ENCODE measurements at places on chromosomes 16 and 17.

GRCh38 chr17:3805581-3805980, 4.6 kb upstream of the ITGAE start:
- no peak for DNase-seq

GRCh38 chr16:68444056-68444657, 4.2 kb downstream of the SMPD3 start:
- peak; percentile 8 for DNase-seq

DNA sequence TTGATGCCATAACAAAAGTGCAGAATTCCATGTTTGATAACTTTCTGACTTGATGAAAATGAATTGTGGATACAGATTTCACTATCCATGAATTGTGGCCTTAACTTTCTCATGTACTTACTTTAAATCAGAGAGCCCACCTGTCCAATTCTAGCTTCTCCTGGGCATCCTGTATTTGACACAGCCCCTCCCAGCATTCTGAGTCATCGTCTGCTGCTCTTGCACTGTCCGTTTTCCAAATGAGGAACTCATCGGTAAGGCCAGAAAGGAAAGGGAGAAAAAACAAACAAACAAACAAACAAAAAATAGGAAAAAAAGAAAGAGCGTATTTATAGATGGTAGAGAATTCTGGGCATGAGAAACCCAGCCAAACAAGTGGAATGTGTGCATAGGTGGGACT, 361.6 kb downstream of the WWOX start:
- DNase-seq, result no peak

- no peak for DNase-seq
Measured at GRCh38 chr16:83054283-83054682, 427.5 kb downstream of the CDH13 start.

GRCh38 chr17:61237275-61237674, 162.4 kb upstream of the TBX2 start:
- no peak for DNase-seq

DNA sequence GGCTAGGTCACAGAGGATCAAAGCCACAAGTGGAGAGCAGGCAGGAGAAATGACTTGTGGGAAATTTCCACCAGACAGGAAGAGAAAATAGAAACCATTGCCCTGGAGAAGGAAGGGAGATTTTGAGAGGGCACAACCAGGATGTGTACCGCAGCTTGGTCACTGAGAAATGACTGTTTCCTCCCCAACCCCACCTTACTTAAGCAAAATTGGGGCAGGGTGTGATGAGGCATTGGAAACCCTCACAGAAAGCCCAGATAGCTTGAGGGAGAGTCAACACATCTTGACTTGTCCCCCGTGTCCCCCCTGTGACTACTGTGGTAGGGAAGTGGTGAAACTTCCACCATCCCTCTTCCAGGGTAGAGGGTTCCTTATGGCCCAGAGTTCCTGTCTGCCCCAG, 113.5 kb upstream of the FAM20A start:
- no peak for DNase-seq

GRCh38 chr17:72349491-72349995, 228.7 kb downstream of the SOX9 start:
- DNase-seq, result no peak

GRCh38 chr17:4789701-4789950, 862 bp downstream of the GLTPD2 start:
- no peak for DNase-seq

DNA sequence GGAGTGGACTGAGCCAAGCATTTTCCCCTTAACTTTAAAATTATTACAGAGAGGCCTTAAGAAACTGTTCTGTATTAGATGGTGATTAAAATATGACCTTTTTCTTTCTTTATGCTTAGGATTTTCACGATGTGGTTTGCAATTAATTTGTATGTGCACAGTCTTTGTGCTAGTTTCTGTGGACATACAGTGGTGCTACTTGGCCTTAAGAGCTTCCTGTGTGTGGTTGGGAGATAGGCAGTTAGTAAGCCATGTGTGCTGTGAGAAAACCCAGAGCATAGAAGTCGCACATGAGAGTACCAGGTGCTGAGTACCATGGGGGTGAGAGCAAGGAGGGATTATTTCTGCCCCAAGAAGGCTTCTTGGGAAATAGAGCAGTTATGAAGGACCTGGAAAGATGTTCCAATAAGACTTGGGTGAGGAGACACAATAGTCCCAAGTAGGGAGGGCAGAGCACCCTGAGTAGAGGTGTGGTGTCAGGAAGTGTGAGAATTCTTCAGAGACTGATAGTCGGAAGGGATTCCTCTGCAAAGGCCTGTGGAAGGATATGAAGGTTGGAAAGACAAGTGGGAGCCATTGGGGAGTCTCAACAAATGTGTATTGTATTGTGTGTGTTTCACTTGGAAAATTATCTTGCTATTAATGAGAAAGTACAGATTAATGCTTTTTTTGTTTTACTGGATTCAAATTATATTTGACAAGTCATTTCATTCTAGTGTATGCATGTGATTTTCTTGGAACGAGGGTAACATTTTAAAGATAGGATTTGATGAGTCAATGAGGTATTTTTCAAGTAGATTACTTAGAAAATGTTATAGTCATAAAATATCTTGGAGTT, 239.9 kb downstream of the PRKCA start:
- DNase-seq, result peak; percentile 53

- DNase-seq, result no peak
Measured at GRCh38 chr17:14197586-14197985, 39.1 kb downstream of the CDRT15 start.

DNA sequence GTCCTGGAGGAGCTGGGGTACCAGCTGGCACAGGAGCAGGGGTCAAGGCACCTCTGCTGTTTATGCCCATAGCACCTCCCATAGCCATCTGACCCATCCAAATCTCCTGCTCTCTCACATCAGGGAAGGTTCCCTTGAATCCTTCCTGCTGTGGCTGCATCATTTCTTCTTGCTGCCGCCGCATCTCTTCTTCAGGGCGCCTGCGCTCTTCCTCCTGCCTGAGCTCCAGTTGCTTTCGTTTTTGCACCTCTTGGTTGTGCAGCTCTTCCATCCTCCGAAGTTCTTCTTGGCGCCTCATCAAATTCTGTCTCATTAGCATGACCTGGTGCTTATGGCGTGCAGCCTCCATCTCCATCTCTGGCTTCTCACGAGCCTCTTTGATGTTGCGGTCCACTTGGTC, 2.0 kb upstream of the NOB1 start:
- no peak for DNase-seq

GRCh38 chr17:5437721-5438317, 1.1 kb downstream of the C1QBP start:
- DNase-seq, result no peak

DNA sequence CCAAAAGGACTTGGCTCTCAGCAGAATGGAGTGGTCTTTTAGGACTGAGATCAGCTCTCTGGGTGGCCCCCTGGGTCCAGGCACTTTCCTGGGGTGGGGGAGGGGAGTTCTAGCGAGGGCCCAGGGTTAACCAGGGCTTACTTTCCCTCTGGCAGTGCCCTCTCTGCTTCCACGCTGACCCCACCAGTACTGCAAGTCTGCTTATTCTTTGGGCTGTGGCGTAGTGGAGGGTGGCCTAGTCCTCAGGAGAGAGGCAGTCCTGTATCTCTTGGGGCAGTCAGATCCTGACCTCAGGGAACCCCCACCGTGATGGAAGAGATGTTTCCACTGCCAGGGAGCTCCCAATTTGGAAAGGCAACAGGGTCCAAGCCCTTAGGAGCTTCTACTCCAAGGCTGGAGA, 79.4 kb downstream of the CCDC182 start:
- no peak for DNase-seq

- no peak for DNase-seq
Measured at GRCh38 chr16:20676268-20676825, 21.1 kb downstream of the ACSM1 start.

DNA sequence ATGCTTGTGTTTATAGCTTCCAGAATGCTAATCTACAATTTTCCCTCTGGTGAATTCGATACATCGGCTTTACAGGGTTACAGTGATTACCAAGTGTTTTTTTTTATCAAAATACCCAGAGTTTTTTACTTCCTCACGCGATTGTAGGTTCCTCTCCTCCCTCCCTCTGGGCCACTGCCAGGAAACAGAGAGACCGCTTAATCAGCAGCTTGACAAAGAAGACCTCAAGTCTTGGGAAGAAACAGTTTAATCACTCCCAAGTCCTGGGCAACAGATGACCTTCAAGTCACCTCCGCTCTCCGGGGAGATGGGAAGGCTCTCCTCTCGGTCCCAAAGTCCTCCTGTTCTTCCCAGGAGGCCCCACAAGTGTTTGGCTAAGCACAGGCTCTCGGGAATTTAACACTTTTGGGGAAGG, 23.5 kb downstream of the SMTNL2 start:
- peak; percentile 31 for DNase-seq

- no peak for DNase-seq
Measured at GRCh38 chr17:52336796-52337195, 178.3 kb upstream of the CA10 start.

DNA sequence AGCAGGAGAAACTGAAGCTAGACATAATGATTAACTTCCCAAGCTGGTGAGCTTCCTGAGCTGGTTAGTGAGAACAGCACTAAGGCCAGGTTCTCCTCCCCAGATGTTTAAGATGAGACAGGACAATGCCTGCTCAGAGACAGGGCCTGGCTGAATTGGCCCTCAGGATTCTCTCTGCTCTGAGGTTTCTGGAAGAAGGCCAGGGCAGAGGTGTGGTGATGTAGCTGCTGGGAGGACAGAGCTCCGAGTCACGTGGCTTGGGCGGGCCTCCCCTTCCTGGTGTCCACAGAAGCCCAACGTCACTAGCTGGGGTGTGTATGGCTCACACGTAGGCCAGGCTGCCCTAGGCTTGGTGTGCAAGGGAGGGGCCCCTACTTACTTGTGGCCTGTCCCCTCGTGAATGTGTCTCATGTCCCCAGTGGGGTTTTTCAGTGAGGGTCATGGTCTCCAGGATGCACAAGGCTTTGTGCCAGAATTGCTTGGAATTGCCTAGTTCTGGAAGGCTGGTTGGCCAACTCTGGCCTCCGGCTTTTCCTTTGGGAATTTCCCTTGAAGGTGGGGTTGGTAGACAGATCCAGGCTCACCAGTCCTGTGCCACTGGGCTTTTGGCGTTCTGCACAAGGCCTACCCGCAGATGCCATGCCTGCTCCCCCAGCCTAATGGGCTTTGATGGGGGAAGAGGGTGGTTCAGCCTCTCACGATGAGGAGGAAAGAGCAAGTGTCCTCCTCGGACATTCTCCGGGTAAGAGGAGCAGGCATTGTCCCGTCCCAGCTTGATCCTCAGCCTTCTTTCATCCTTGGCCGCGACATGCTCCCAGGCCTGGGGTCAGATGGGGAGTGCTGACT, 3.4 kb downstream of the NOD2 start:
- no peak for DNase-seq

- no peak for DNase-seq
Measured at GRCh38 chr17:15972497-15972951, 27.0 kb downstream of the ZSWIM7 start.

DNA sequence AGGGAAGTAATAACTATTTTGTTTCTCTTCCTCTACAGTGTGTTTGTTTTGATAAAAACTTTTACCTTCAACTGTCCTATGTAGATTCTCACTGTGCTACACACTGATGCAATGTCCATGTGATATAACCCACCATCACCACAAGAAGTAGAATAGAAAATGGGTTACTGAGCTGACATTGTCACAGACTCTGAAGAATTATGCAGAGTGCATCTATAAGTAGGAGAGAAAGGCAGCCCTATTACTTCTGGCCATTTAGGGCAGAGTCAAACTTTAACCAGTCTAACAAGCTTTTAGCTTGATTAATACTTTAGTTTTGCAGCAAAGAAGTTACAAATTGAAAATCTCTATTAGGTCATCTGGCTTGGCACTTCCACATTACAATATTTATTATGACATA, 354.0 kb upstream of the CDH8 start:
- DNase-seq, result no peak

GRCh38 chr17:9236286-9237052, 215.2 kb downstream of the NTN1 start:
- peak; percentile 60 for DNase-seq

DNA sequence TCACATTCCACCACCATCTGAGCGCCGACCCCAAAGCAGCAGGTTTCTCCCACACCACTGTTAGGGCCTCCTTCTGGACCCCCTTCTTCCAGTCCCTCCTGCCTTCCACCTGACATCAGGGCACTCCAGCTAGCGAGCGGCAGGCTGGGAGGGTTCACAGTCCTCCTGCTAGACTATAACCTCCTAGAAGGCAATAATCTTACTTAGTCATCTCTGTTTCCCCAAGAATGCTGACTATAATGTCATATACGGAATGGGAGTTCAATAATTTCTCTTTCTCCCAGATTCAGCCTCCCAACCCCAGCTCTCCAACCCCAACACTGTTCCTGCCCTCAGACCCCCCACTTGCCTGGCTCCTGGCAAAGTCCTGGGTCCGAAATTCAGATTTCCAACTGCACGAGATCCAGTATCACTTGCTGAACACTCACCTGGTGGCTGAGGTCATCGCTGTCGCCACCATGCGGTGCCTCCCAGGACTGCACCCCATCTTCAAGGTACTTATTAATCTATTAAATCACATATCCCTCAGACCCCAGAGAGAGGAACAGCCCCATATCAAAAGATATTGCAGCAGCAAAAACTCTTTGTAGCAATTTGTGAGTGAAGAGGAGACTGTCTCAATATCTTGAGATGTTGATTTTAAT, 5.6 kb downstream of the ALOX12 start:
- no peak for DNase-seq

- DNase-seq, result no peak
Measured at GRCh38 chr17:20276421-20276820, 190.9 kb downstream of the LGALS9B start.

DNA sequence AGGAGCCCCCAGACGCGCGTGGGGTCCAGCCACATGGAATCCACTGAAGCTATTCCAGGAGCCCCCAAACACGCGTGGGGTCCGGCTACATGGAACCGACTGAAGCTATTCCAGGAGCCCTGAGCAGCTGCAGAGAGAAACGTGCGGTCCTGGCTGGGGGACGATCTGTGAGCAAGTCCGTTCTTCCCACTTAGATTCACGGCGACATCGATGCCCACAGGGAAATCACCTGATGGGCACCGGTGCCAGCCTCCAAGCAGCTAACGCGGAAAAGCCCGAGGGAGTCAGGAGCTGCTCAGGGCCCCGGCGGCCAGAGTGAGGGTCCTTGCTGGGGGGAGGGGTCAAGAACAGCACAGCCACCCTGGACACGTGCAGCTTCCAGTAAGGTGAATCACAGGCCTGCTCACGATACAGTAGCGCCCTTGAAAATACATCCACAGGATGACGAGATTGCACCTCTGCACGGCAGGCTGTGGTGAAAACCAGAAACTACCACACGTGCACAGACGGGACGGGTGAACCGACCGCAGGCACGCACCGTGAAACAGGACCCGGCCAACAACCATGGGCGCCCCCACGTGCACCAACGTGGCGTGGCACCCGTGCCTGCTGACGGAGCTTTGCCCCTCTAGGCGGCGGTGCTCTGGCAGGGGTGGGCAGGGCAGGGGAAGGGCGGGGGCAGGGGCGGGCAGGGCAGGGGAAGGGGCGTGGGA, 77.7 kb upstream of the GNG13 start:
- DNase-seq, result no peak

Measured in astrocyte of the cerebellum (primary cell).